CD8-positive, alpha-beta memory T cell (primary cell): ENCODE measurements at places on chromosomes 7 and 10.
A peak's percentile ranks its signal among the peaks of the same experiment; 100 is the strongest.

GRCh38 chr10:34520084-34520483 is 295.0 kb downstream of the PARD3 start:
- no peak for DNase-seq

GRCh38 chr7:147586110-147586509 is 1004.5 kb upstream of the C7orf33 start:
- no peak for DNase-seq

DNA sequence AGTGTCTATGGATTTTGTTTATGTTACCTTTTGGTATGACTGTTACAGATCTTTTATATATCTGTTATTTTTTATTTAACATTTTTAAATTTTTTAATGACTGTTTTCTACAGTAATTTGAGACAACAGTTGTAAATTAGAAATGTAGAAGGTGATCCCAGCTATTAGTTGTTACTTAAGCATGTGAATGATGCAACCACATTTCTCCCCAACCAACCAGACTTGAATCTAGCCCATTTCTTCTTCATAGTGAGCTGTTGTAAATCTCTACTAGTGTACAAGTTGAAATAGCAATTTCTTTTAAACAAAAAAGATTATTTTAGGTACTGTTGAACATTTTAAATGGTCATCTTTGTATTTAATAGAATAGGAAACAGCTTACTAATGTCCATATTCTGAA is 18.0 kb downstream of the TMEM106B start:
- no peak for DNase-seq

DNA sequence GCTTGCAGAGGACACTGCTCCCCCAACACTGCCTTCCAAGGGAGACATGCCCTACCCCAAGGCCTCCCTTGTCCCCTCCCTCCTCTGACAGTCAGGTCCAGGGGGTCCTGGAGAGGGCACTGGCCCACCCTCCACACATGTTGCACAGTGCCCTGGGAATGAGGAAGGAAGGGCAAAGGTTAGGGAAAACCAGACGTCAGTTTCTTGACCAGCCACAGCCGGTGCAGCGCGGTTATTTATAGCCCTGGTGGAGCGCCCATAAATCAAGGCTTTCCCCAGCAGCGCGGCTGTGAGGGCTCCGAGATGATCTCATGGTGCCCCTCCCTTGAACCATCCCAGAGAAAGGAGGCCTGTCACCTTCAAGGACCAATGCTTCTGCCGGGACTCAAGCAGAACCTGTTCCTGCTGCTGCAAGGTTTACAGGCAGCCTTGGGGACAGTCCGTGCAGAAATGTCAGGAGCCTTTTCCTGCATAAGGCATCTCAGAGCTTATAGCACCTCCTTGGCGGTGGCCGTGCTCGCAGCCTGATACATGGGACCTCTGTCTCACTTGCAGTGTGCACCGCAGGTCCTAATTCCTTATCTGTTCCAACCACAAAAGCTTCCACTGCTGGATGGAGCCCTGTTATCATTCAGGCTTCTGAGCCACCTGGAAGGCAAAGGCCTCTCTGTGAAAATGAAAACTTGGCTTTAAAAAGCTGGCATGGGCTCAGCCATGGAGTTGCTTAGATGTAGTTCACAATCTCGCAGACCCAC is 127.3 kb downstream of the LHPP start:
- DNase-seq: no peak

GRCh38 chr7:69035826-69036225 is 562.4 kb upstream of the AUTS2 start:
- DNase-seq: no peak

- no peak for DNase-seq
Observed at GRCh38 chr10:34223658-34224057, 591.4 kb downstream of the PARD3 start.

DNA sequence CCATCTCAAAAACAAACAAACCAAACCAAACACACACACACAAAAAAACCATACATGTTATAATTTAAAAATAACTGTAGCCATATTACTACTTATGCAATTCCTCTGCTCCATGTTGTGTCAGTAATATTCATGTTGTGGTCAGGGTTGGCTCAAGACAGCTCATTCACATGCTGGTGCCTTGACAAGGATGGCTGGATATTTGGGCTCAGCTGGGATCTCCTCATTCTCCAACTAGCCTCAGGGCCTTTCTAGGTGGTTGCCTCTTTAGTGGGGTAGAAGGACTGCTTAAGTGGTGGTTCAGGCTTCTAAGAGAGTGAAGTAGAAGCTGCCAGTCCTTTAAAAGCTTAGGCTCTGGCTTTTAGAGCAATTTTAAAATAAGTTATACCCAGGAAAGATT is 189.3 kb downstream of the ADRA2A start:
- no peak for DNase-seq

- no peak for DNase-seq
Observed at GRCh38 chr10:1403508-1404322, 333.6 kb downstream of the ADARB2 start.

DNA sequence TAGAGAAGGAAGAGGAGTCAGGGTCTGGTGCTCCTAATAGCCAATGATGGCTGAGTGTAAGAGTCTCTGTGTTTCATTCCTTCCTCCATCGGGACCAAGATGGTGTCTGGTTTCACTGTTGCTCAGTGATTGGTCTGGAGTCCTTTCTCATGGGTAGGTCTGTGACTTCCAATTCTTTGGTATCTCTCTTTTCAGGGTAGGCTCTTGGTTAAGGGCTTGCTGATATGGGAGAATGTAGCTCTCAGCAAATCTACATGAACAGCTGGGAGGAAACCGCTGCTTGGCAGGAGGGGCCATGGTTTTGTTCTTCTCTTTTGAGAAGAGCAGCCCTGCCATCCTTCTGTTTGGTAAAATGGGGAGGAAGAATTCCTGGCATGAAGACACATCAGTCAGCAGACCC is 209.1 kb upstream of the PODXL start:
- DNase-seq: no peak

- no peak for DNase-seq
Observed at GRCh38 chr10:78212060-78212785, 178.6 kb downstream of the RPS24 start.

GRCh38 chr7:126727930-126728391 is 524.8 kb downstream of the GRM8 start:
- no peak for DNase-seq

DNA sequence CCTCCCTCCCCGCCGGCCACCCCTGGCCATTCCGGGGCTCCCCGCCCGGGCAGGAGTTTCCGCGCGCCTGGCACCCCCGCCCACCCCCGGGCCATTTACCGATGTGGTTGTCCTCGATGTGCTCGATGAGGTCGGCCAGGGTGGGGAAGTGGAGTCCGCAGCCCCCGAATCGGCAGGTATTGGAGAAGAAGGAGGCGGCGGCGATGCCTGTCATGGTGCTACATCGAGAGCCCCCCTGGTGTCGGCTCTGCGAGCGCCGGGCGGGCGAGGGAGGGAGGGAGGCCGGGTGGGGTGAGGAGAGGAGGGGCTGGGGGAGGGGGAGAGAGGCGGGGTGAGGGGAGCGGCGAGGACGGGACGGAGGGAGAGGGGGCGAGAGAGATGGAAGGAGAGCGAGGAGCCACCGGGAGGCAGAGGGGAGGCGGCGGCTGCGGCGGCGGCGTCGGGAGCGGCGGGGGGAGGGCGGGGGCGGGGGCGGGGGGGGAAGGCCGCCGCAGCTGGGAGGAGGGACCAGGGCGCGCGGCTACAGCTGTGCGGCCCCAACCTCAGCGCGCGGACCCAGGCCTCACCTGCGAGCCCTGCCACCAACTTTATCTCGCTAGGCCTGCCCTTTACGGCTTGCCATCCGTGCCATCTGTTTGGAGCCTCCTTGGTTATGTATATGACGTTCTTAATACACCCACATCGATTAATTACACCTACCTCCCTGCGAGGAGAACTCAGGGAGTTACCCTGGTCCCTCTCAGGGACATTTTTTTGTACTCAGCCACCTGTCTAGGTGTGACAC is at the start of gene JAZF1:
TSS of gene JAZF1 (minus strand) at position 432 of the 784 bp plus-strand sequence.
- DNase-seq: peak; percentile 52

DNA sequence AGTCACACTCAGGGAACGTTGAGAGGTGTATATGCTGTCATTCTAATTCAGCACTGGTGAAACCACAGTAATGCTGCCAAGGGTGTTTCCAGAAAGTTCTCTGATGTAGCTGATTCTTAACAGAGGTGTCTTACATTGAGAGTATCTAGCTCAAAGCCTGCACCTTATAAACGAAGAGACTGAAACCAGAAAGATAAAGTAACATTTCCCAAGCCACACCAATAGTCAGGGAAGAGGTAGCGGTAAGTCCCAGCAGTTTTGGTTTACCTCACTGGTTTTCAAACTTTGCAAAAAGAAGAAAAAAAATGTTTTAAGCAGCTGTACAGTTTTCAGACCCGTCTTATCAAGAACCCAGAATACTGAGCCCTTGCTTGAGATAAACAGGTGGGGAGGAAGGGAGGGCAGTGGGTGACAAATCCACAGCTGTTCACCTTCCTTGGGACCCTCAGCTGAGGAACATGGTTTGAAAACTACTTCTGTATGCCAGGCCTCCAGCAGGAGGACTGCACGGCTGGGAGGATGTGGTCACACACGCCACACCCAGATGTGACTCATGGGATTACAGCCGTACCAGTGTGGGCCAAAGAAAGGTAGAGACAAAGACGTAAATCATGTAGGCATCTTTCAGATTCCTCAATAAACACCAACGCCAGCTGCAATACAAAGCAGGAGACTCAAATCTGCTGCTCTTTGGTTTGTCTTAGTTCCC is 63.9 kb upstream of the GSDME start:
- DNase-seq: peak; percentile 74

- no peak for DNase-seq
Observed at GRCh38 chr7:36707465-36707864, 16.8 kb downstream of the AOAH start.

DNA sequence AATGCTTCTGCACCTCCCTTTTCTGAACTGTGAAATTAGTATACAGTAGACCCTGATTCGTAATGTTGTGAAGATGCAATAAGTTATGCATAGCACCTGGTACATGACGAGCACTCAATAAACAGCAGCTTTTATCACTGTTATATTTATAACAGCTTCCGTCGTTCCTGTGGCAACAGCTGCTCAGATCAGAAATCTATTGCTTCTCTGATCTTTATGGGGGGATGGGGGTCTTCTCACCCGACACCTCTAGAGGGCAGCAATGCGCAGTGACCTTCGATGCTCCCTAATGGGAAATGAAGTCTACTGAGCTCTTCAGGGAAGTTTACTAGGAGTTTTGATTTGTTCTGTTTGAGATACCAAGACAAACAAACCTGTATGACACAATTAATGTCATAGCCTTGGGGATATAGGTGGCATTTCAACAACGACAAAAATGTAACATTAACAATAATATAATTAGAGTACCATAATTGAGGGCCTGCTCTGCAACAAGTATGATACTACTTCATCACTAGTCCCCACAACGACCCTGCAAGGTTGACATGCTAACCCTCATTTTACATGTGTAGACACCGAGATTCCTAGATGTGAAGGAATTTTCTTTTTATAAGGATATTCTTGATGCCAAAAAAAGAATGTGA is 289.6 kb downstream of the SFMBT2 start:
- DNase-seq: peak; percentile 76

DNA sequence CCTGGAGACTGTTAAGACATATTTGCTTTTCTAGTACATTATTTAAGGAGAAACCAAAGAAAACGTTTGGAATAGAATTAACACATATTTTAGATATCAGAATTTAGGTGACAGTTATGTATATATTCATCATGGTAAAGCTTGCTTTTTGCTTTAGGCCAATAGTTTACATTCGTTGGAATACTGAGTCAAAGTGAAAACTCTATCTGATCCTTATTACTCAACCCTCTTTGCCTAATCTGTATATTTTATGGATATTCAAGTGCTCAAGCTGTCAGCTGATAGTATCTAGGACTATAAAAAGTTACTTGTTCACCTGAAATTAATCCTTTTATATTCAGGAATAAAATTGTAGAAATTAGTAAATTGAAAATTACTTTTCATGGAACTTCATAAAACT is 61.1 kb downstream of the VPS50 start:
- DNase-seq: no peak

DNA sequence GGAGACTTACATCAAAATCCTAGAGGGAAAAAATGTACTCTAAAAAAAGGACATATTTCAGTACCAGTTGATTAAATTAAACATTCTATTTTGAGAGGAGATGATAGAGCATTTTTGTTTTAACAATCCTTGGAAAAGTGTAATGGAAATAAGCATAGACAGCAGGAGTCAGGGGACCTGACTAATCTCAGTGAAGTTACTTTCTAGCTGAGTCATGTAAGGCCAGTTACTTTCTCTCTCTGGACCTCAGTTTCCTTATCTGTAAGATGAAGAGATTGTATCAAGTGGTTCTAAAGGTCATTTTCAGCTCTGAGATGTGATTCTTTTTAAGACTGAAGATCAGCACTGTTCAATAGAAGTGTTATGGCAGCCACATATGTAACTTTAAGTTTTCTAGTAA is 44.1 kb downstream of the VTI1A start:
- DNase-seq: no peak

DNA sequence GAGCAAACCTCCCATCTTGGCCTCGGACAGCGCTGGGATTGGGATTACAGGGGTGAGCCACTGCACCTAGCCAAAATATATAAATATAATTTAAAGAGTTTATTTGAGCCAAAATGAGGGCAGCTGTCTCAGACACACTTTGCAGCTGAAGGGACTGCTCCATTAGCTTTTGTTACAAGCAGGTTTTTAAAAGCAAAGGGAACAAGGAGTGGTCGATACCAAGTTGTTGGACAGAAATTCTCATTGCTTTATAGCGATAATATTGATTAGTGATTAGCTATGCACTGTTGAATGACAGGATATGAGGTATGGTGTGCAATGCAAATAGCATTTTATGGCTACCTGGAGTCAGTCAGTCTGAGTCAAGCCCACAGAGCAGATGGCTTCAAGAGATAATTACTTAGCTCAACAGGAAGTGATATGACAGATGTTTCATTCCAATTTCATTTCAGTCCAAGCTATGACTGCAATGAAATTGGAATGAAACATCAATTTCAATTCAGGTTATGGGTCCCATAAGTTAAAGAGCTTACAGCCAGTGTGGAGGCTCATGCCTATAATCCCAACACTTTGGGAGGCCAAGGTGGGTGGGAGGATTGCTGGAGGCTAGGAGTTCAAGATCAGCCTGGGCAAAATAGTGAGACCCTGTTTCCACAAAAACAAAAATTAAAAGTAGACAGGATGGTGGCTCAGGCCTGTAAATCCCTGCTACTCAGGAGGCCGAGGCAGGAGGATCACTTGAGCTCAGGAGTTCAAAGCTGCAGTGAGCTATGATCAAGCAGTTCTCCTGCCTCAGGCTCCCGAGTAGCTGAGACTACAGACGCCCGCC is 23.1 kb downstream of the TYW1 start:
- no peak for DNase-seq

GRCh38 chr7:142384493-142384922 is 126.7 kb upstream of the PRSS58 start:
- DNase-seq: peak; percentile 51

DNA sequence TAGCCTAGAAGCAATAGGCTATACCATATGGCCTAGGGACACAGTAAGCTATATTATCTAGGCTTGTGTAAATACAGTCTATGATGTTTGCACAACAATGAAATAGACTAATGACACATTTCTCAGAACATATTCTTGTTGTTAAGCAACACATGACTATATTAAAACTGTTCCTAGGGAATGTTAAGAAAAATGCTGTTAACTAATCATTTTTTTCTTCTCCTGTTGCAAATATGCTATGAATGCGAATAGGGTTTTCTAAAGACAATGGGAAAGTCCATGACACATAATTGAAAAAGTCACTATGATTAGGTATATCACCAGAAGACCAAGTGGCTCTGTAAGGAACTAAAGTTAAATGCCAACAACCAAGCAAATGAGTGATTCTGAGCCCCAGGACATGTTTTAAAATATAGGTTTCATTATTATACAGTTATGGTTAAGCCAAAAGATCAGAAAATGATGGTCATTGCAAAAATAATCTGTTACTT is 454.0 kb upstream of the SORCS1 start:
- DNase-seq: no peak
